A549 (cell line): ENCODE measurements at places on chromosomes 3 and 15.
A peak's percentile ranks its signal among the peaks of the same experiment; 100 is the strongest.

- peak; percentile 71 for DNase-seq
Measured at GRCh38 chr15:41811432-41812195, 16.3 kb upstream of the JMJD7 start.

DNA sequence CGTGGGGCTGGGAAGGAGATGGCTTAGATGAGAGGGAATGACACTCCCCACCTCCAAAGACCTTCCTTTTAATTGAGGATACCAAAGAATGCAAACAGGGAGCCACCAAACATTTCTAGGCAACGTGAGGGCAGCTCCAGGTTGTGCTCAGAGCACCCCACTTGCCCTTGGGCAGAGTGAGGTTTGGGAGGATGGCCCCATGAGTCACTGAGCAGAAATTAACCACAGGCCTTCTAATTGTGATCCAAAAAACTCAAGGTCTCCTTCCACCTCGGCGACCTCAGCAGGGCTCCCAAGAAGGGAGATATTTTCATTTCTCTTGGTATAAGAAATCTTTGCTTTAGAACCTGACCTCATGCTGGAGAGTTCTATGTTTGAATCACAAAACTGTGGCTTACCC is 305.0 kb upstream of the TPM1 start:
- no peak for DNase-seq

DNA sequence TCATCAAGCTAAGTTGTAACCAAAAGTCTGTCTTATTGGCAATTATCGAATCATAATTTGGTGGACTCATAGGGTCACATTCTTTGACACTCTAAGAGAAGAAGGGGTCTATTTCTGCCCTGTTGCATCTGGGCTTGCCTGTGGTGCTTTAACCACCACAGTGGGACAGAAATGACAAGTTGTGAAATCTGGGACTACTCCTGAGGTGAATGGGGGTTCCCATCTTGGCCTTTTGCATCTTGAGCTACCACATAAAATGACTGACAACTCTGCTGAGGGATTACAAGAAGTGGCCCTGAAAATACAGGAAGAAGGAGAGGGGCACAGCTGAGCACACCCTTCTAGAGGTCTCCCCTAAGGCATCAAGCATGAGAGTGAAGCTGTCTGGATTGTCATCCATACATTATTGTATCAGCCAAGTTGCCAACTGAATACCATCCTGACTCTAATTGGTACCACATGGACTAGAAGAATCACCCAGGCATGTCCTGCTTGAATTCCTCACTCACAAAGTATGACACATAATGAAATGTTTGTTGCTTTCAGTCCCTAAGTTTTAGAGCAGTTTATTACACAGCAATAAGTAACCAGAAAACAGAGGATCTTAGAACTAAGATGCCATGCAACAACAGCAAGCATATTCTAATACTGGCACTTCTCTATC is 306.5 kb downstream of the ROBO1 start:
- DNase-seq = no peak

DNA sequence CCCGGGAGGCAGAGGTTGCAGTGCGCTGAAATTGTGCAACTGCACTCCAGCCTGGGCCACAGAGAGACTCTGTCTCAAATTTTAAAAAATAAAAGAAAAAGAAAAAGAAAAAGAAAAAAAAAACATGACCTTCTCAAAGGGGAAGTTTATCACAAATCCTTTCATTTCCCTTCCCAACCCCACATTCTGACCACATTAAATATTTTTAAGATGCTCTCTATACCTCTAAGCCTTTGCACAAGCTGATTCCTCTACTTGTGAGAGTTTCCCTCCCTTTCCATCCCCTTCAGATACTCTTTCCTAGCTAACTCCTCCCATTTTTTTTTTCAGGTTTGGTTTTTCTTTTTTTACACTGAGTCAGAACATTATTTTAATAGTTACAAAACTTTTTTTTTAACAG is 4.0 kb downstream of the HIGD1A start:
- no peak for DNase-seq

- no peak for DNase-seq
Measured at GRCh38 chr15:56788359-56788758, 55.0 kb upstream of the ZNF280D start.

- no peak for DNase-seq
Measured at GRCh38 chr3:130849091-130849552, 44.8 kb upstream of the ATP2C1 start.

- no peak for DNase-seq
Measured at GRCh38 chr3:168895419-168895818, 768.1 kb downstream of the MECOM start.

GRCh38 chr3:27758083-27758482 is 36.0 kb upstream of the EOMES start:
- peak; percentile 48 for DNase-seq

DNA sequence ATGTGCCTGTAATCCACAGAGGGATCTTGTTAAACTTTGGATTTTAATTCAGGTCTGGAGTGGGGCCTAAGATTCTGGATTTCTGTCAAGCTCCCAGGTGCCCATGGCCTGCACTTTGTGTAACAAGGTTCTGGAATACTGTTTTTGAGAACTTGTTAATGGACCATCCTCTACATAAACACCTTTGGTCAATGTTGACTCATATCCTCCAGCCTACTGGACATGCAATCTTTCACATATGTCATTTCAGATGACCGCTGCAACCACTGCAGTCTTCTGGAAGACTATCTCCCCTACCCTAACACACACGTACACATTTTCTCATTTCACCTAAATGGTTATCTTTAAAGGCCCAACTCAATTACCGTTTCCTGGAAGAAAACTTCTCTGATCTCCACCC is 302.1 kb upstream of the TPRG1 start:
- no peak for DNase-seq

GRCh38 chr15:35078221-35078915 is 6.7 kb downstream of the NANOGP8 start:
- peak; percentile 75 for DNase-seq

GRCh38 chr15:29711531-29711930 is 110.7 kb downstream of the TJP1 start:
- no peak for DNase-seq

GRCh38 chr3:150319900-150320299 is 88.2 kb upstream of the TSC22D2 start:
- peak; percentile 95 for DNase-seq

- DNase-seq = no peak
Measured at GRCh38 chr3:147872568-147872967, 463.4 kb downstream of the ZIC1 start.

- no peak for DNase-seq
Measured at GRCh38 chr3:120566243-120566975, 29.7 kb upstream of the NDUFB4 start.

DNA sequence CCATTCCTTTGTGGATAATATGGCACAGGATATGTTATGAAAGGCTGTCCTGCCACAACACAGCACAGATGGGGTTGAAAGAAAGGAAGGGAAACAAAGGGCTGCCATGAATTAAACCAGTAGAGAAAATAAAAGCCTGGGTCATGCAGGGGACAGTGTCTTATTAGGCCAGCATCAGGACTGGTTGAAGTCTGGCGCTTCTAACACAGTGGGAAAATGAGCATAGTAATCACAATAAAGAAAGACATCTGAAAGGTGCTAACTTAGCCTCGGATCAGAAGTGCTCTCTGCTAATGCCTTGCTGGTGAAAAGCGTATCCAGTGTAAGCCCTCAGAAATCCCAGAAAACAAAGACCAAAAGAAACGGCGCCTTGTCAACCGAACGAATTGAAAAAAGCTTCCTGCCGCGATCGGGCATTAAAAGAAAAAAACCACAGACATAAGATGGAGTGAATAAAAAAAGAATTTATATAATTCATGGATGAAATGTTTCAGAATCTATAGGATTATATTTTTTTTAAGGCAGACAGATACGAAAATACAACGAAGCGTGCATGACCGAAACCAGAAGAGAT is 566 bp upstream of the MKRN3 start:
- DNase-seq = no peak

DNA sequence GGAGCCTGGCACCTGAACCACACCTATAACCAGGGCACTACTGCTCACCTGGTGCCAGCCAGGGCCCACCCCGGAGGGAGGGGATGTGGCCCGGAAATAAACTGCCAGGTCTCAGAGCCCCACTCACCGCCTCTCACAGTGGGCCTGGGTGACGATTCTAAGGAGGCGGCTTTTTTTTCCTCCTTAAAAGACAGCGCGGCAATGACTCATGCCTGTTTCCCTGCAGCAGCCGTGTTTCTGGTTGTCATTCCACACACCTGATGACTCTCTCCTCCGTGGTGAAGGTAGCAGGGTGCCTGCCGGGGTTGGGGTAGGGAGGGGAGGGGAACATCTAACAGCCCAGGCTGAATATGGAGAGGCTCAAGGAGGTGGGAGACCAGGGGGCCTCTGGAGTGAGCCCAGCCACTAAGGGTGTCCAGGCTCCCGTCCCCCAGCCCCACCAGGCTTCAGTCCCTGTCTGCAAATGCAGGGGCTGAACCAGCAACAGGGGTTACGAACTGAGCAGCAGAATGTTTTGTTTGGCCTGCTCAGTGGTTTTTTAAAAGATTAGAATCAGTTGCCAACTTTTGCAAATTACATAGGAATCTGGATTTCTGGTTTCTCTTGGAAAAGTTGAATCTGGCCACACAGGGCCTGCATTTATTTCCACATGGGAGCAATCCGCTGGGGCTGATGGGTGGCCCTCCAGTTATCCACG is 127.3 kb upstream of the LINGO1 start:
- DNase-seq = no peak

GRCh38 chr3:192947421-192947820 is 29.8 kb upstream of the MB21D2 start:
- DNase-seq = no peak

- DNase-seq = no peak
Measured at GRCh38 chr3:53256704-53257055, 858 bp upstream of the TKT start.

DNA sequence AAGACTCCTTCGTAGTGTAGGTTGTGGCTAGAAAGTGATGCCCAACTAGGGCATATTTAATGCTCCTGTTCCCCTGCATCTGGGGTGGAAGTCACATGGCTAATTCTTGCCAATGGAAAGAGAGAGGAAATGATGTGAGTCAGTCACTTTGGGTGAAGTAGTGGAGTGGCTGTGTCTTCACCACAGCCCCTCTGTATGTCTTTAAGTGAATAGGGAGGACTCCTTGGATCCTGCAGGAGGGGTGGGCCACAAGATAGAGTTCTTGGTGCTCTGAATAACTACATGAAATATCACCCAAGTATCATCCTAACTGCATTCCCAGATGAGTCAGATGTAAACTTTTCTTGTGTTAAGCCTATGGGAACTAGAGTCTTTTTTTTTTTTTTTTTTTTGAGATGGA is 17.8 kb upstream of the MB21D2 start:
- no peak for DNase-seq

DNA sequence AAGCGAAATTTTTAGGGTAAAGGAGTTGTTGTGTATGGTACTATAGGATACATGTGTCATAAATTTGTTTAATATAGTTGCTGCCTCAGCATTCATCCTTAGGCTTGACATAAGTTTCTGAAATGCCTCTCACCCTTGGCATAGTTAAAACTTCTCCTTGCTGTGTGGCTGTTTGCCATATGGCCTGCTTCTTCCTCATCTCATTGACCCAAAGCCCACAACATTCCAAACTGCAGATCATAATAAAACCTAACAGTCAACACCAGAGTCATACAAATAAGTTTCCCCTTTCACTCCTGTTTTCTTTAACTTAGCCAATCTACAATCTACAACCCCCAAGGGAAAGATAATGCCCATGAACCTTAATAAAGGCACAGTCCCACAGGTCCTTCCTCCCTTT is 136.6 kb downstream of the TMCC1 start:
- DNase-seq = no peak

DNA sequence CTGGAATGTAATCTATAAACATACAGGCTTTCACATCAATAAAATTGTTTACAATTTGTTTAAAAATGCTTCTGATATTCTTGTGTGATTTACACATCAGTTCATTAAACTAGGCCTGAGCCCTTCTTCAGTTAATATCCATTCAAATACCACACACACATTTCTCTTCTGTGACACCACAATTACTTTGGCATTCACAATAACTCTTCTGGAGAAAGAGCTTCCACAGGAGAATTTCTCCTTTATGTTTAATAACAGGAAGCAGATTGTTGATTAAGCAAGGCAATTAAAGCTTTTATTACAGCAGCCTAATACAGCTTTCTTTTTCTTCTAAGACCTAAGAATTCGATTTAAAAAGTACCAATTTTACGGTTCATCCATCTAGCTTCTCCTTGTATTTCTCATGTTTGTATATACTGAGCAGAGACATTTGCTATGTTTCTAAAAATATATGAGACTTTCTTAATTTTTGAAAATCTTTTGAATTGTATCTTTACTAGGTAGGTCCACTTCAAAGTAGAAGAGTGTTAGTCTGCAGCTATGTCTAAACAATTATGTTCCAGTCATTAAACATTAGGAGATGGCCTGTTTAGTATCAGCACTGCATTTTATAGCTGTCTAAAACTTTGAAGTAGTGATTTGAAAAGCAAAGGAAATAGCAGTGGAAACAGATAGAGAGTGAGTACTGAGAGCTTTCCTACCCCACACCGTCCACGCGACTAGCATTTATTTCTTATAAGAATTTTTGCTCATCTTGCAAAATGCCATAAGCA is 511.1 kb upstream of the UBE2E2 start:
- DNase-seq = no peak

- no peak for DNase-seq
Measured at GRCh38 chr3:197912741-197913476, 37.1 kb upstream of the RPL35A start.

DNA sequence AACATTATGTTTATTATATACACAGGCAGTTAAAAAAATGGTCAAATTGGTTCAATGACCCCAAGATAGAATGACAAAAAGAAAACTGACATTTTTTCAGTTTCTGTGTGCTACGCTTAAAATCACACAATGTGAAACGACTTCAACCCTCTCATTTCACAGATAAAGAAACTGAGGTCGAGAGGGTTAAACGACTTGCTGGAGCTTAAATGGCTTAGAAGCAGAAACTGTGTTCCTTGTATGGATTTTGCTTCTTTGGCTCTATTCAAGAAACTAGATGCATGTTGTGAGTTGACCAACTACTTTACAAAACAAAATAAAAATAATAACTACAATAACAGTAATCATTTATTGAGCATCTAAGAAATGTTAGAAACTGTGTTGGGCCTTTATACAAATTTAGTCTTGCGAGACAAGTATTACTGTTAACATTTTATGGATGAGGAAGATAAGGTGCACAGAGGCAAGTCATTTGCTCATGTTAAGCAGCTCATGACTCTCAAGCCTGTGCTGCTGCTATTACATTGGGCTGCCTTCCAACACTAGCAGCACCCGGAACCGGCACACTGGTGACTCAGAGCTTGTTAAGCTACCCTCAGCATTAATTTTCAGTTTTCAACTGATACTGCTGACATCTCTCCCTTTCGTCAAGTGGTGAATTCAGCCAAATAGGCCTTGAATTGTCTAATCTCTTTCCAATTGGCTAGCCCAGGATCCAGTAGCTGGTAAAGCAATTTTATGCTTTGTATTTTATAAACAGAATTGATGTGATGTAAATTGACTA is 487.6 kb downstream of the NAALADL2 start:
- no peak for DNase-seq

DNA sequence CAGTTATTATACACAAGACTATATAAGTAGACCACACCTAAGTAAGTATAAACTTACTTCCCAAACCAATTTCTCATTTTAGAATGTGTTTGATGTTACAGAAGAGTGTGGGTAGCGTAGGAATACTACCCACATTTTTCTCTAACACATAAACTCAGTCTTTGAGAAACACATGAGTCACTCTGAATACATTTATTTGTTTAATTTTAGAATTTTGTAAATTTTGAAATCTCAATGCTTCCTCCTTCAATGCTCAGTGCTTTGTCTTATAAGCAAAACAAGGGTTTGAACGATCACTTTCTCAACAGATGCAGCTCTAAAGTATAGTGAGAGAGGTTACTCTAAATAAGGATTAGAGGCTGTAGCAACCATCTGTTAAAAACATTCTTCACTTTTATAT is 700.8 kb downstream of the SI start:
- no peak for DNase-seq
